ENCODE measurements at places on chromosomes 4 and X.

- no peaks in the 10 kb centered on the region for H3K4me1 ChIP-seq
- H3K4me3 ChIP-seq, result no peak overlapping the region
Measured at GRCh38 chr4:89177807-89178206, 66.5 kb downstream of the TIGD2 start.

GRCh38 chrX:16869393-16870094, 618 bp downstream of the RBBP7 start:
- no peaks in the 10 kb centered on the region for H3K27me3 ChIP-seq
- H3K4me1 ChIP-seq, result peaks cover 5% of the 10 kb centered on the region
- DNase-seq, result peak; percentile 54
- H3K27ac ChIP-seq, result peak overlapping the region; percentile 96
- H3K4me3 ChIP-seq, result peak overlapping the region; percentile 79

GRCh38 chr4:55729351-55730279, 90.0 kb upstream of the EXOC1L start:
- H3K36me3 ChIP-seq, result no peaks in the 10 kb centered on the region
- H3K27me3 ChIP-seq, result no peaks in the 10 kb centered on the region
- no peak overlapping the region for H3K4me3 ChIP-seq
- no peak overlapping the region for H3K27ac ChIP-seq
- H3K4me1 ChIP-seq, result no peaks in the 10 kb centered on the region

DNA sequence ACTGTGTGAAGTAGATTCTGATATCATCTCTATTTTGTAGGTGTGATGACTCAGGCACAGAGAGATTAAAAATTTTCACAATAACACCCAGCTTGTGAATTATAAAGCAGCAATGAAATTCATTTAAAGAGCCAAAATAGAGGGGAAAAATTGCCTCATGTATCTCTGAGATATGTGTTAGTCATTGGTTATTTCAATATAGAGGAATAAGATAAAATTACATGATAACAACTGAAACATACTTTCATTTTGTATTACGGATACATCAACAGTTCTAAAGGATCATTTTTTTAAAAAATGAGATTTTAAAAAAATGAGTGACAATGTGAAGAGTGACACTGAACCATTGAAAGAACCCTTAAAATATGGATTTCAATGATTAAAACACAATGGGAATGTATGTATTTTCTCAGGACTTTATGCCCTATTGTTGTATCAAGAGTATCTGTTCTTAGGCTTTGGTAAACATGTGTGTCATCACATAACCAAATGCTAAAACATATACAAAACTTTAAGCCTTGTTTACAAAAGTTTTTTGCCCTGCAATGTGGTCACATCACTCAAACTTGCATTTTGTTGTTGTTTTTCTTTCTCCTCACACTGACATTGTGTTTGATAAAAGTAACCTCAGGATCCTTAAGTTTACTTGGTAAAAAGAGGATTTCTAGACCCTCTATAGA, 221.3 kb downstream of the ANTXR2 start:
- H3K27ac ChIP-seq, result no peak overlapping the region
- H3K36me3 ChIP-seq, result no peaks in the 10 kb centered on the region
- H3K4me1 ChIP-seq, result no peaks in the 10 kb centered on the region
- H3K4me3 ChIP-seq, result no peak overlapping the region
- H3K27me3 ChIP-seq, result no peaks in the 10 kb centered on the region

GRCh38 chr4:8664976-8665375, 72.4 kb downstream of the CPZ start:
- no peak for DNase-seq
- H3K4me3 ChIP-seq, result no peak overlapping the region
- H3K27ac ChIP-seq, result no peak overlapping the region
- no peaks in the 10 kb centered on the region for H3K36me3 ChIP-seq
- H3K4me1 ChIP-seq, result no peaks in the 10 kb centered on the region

DNA sequence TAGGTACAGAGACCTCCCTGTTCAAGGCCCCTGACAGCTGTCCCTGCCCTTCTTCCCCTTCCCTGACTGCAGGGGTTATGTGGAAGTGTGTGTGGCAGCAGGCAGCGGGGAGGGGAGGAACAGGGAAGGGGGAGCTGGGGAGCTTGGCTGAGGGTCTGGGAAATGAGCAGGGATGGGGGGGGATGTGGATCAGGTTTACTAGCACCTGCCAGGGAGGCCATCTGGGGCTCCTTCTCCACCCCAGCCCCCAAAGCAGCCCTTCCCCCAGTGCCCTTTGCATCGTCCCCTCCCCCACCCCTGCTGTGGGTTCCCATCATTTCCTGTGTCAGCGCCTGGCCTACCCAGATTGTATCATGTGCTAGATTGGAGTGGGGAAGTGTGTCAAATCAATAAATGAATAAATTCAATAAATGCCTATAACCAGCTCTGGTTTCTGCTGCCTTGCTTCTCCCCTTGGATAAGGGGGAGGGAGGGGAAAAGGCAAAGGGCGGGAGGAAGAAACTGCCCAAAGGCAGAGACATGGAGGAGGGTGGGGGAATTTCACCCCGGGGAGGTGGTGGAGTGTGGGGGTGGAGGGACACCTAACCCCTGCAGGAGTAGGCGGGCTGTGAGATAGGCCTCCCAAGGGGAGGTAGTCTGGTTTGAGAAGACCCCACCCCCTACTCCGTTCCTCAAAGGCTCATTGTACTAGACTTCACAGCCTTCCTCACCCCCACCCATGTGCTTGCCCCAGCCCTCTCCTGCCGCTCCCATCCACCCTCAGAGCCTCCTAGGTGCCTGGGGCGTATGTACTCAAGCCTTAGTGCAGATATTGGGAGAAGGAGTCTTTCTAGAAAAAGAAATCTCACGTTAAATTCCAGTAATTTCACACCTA, 3.2 kb downstream of the CXorf65 start:
- H3K36me3 ChIP-seq, result no peaks in the 10 kb centered on the region
- no peak overlapping the region for H3K27ac ChIP-seq
- no peaks in the 10 kb centered on the region for H3K27me3 ChIP-seq
- no peak overlapping the region for H3K4me3 ChIP-seq
- no peak for DNase-seq

GRCh38 chr4:174334628-174335027, 50.9 kb downstream of the CEP44 start:
- H3K27ac ChIP-seq, result no peak overlapping the region
- no peak overlapping the region for H3K4me3 ChIP-seq
- H3K27me3 ChIP-seq, result no peaks in the 10 kb centered on the region
- no peak for DNase-seq

GRCh38 chrX:41047878-41048534, 37.2 kb upstream of the USP9X start:
- DNase-seq, result no peak
- no peak overlapping the region for H3K4me3 ChIP-seq
- H3K27ac ChIP-seq, result no peak overlapping the region
- H3K4me1 ChIP-seq, result no peaks in the 10 kb centered on the region

DNA sequence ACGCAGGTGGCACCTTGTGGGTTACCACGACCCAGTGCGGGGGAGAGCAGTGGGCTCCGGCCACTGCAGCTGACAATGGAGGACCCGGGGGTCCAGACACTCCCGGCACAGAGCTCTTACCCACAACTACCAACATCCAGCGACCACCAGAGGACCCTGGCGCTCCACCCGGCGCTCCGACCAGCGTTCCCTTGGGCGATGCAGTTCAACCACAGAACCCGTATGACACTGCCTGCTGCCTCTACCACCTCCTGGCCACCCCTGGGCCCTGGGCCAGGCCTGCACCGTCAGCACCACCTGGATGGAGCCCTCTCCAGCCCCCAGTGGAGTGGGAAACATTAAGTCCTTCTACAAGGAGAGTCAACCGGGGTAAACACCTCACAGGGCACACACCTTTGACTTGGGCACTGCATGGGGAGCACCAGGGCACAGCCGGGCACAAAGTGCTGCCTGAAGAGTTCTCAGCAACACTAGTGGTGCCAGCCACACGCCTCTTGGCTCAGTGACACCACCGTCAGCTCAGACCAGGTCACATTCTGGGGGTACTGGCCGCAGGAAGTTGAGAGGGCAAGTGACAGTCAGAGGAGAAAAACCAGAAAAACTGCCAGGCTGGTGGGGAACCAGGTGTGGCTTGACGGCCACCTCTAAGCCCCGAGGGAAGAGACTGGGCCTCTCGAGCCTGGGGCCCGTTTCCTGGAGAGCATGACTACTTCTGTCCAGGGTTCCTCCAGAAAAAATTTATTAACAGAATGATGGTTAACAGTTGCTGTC, 2.6 kb downstream of the CTBP1 start:
- 0 out of 2 replicates have a peak, but pooled peaks cover 3% of the 10 kb centered on the region for H3K36me3 ChIP-seq
- peaks cover 11% of the 10 kb centered on the region for H3K4me1 ChIP-seq
- no peaks in the 10 kb centered on the region for H3K27me3 ChIP-seq

- no peaks in the 10 kb centered on the region for H3K27me3 ChIP-seq
- no peak overlapping the region for H3K27ac ChIP-seq
- no peaks in the 10 kb centered on the region for H3K4me1 ChIP-seq
- no peaks in the 10 kb centered on the region for H3K36me3 ChIP-seq
- no peak overlapping the region for H3K4me3 ChIP-seq
- no peak for DNase-seq
Measured at GRCh38 chr4:53240573-53240972, 125.3 kb downstream of the SCFD2 start.

DNA sequence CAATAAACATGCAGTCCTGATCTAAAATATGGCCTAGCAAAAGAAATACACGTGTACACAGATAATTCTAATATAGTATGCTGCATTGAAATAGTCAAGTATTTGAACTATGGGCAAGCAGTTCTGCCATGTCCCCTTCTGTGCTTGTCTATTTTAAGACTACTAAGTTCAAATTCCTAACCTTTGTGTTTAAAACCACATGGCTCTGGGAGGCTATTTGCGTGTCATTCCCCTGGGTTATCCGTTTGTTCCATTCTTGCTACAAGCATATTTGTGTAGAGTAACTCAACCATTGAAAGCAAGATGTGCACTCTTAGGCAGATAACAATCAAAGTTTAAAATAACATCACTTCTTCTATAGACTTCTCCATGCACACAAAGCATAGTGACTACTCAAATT, 25.4 kb upstream of the TBC1D1 start:
- no peaks in the 10 kb centered on the region for H3K36me3 ChIP-seq
- no peaks in the 10 kb centered on the region for H3K27me3 ChIP-seq
- H3K4me3 ChIP-seq, result no peak overlapping the region
- no peak overlapping the region for H3K27ac ChIP-seq
